ENCODE measurements at places on chromosomes 2 and 18. TPM values are rescaled to one million over a fixed set of nuclear protein-coding genes. Genes with fewer than 3 reads are reported as not detected.

UGT1A6 gene
- 11.2 TPM for total RNA-seq

PLCD4 gene
- total RNA-seq, result 5.7 TPM

AP1S3 gene
- total RNA-seq, result 20.8 TPM

ERFE gene
- 0.44 TPM for total RNA-seq

BIN1 gene
- 4.5 TPM for total RNA-seq

IL36G gene
- 27.4 TPM for total RNA-seq

RAX gene
- total RNA-seq, result not detected

QPCT gene
- 5.9 TPM for total RNA-seq

ZNF396 gene
- total RNA-seq, result 0.80 TPM

MGAT4A gene
- 5.6 TPM for total RNA-seq

SMAD2 gene
- total RNA-seq, result 87.2 TPM

- ATAC-seq, result no peak
These were observed 149.3 kb downstream of the HAUS1 start for GRCh38 chr18:46253498-46253897.

DNA sequence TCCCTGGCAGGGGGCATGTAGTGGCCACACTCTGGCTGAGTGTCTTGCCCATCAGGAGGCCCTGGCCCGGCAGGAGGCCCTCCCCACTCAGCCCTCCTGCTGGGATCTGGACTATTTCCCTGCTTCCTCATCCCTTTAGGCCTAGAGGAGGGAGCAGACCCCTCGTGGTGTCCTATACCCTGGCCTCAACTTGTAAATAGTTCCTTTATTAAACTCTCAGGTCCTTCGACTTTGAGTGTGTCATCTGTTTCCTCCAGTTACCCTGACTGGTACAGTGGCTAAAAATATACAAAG lies 166.7 kb upstream of the GLI2 start:
- no peak for ATAC-seq

DNA sequence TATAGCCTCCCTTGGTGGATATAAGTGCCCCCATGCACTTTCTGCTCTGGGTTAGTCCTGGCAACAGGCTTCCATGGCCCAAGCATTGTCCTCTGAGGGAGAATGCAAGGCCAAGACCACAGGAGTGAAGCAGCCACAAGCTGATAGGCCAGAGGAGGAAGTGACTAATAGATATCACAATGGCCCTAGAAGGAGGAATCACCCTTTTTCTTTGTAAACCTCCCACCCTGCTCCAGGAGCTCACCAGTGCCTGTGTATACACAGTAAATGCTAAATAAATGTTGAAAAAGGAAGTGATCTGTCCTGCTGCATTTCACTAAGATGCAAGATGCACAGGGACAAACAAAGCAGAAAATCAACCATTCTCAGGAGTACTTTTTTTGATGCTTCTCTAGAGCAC lies 49.7 kb upstream of the ABCA12 start:
- no peak for ATAC-seq

DNA sequence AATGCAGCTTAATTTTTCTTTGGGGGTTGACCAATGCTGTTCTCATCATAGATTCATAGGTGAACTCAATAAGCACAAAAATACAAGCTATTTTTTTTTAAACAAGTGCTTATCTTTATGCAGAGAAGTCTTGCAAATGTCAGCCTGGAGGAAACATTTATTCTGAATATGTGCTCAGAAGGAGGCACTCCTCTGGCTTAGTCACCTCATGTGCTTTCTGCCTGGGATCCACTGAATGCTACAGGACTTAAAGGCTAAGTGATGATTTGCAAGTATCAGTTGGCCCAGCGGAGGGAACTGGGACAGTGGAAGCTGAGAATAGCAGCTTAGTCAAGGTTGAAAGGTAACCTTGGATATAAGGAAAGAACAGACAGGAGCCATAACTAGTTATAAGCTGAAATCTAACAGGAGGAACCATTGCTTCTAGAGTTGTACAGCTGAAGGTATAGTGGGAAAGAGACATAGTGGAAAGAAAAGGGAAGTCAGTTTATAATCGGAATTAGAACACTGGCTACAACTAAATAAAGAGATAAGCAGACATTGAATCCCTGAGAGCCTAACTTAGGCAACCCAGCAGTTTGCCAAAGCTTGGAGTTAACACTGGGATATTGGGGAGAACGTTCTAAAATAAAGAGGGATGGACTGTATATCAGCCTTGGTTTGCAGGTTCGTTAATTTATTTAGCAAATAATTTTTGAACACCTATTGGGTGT lies 488.7 kb downstream of the SUCLG1 start:
- peak; percentile 52 for ATAC-seq

- no peak for ATAC-seq
These were observed 60.4 kb downstream of the PID1 start for GRCh38 chr2:229210641-229211040.

DNA sequence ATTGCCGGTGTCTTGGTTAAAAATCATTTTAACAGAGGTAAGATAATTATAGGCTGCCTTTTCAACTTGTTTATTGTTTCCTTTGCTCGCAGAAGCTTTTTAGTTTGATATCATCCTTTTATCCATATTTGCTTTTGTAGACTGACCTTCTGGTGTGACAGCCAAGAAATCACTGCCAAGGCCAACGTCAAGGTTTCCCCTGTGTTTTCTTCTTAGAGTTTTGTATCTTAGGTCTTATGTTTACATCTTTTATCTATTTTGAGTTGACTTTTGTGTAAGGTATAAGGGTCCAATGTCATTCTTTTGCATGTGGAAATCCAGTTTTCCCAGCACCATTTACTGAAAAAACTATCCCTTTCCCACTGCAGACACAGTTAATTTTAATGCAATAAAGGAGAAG lies 129.0 kb upstream of the ZFP36L2 start:
- no peak for ATAC-seq

- ATAC-seq, result no peak
These were observed 94.8 kb upstream of the CXCR4 start for GRCh38 chr2:136212426-136213378.

- ATAC-seq, result no peak
These were observed 404.4 kb upstream of the SOX11 start for GRCh38 chr2:5287558-5288334.

GRCh38 chr18:73384246-73384645 lies 516.5 kb upstream of the NETO1 start:
- ATAC-seq, result no peak

- ATAC-seq, result no peak
These were observed 125.2 kb upstream of the HDAC4 start for GRCh38 chr2:239526038-239526437.

DNA sequence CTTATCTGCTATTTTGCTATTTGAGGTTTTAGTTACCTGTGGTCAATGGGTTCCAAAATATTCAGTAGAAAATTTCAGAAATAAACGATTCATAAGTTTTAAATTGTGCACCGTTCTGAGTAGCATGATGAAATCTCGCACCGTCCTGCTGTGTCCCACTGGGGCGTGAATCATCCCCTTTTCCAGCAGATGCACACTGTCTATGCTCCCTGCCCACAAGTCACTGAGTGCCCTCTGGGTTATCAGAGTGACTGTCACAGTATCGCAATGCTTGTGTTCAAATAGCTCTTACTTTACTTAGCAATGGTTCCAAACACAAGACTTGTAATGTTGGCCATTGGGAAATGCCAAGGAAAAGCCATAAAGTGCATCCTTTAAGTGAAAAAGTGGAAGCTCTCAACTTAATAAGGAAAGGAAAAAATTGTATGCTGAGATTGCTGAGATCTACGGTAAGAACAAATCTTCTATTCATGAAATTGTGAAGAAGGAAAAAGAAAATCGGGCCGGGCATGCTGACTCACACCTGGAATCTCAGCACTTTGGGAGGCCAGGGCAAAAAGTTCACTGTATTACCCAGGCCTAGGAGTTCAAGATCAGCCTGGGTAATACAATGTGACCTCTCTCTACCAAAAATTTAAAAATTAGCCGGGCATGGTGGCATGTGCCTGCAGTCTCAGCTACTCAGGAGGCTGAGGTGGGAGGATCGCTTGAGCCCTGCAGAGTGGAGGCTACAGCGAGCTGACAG lies 13.3 kb downstream of the COL4A3 start:
- no peak for ATAC-seq

GRCh38 chr2:36416370-36417165 lies 61.0 kb downstream of the CRIM1 start:
- ATAC-seq, result no peak

- ATAC-seq, result no peak
These were observed 343.0 kb downstream of the EPHA4 start for GRCh38 chr2:221229099-221229498.
